Fibroblast of the aortic adventitia (primary cell): ENCODE measurements at places on chromosomes 3 and 15. TPM values are rescaled to one million over a fixed set of nuclear protein-coding genes. Genes with fewer than 3 reads are reported as not detected.

Gene GOLGA6B
- total RNA-seq = not detected in 2 replicates

Gene ZNF35
- 10.1 and 12.9 TPM in 2 replicates for total RNA-seq

Gene TM4SF1
- total RNA-seq = 213 and 299 TPM in 2 replicates

Gene ECE2
- not detected in 2 replicates for total RNA-seq
